ENCODE measurements at places on chromosomes 11 and 22.
A peak's percentile ranks its signal among the peaks of the same experiment; 100 is the strongest.

DNA sequence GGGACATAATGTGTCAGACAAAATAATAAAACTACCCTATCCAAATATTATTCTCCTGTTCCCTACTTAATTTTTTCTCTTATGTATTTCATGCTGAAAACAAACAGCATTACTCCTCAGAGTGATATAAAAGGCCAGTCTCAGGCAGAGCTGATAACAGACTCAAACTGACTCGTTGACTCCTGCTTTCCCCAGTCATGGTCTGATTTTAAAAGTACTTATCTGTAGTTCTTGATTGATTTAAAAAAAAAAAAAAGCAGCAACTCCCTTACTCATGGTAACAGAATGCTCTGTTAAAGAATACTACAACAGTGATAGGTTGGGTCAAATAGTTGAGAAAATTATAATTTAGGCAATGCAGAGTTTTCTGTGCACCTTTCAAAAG lies 90.3 kb upstream of the BARX2 start:
- DNase-seq = peak; percentile 61

DNA sequence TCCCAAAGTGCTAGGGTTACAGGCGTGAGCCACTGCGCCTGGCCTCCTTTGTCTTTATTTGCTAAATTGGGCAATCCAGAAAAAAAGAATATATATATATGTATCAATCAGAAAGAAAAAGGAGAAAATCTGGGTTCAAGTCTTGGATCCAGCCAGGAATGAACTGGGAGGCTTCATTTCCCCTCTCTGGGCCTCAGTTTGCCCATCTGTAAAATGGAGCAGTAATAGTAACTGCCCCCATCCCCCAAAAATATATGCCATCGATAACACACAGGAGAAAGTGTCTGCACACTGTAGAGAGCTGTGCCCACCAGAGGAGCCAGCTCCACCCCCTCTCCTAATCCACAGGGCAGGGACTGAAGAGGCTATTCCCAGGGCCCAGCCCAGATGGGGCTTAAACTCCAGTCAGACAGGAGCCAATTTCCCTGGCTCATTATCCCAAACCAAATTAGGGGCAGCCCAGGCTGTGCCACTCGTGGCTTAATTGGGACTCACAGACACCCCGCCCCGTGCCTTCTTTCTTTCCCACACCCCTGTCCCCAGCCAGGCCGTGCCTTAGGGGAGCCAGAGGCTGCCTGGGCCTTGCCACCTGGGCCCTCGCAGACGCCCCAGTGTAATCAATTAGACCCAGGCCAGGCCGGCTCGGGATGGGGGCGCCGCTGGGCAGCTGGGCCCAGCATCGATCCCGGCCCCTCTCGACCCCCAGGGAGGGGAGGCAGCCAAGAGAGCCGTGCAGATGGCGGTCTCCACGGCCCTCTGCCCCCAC lies 171.5 kb downstream of the MN1 start:
- no peak for DNase-seq

GRCh38 chr11:2700415-2701211 lies 819 bp upstream of the KCNQ1OT1 start:
- DNase-seq = peak; percentile 82

- no peak for DNase-seq
These were observed 12.0 kb upstream of the PVALB start for GRCh38 chr22:36828815-36829214.

GRCh38 chr11:9112075-9112474 lies 20.7 kb upstream of the SCUBE2 start:
- DNase-seq = no peak

- peak; percentile 68 for DNase-seq
These were observed 548.5 kb downstream of the BUD13 start for GRCh38 chr11:116224154-116224888.

DNA sequence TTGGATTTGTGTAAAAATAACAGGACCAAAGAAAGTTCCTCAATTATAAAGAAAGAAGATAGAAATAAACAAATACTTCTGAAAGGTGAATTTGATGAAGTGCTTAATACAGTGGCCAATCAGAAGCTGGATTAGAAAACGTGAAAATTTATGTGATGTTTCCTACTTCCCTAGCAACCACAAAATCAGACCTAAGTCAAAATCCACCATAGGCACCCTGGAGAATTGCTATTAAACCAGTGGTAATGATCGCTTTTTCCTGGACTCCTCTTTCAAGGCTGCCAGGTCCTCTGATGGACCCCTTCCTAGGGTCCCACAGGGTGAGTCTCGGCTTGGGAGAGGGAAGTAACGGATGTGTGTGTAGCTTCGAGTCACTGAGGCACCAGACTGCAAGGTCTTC lies 9.6 kb downstream of the WT1 start:
- no peak for DNase-seq

DNA sequence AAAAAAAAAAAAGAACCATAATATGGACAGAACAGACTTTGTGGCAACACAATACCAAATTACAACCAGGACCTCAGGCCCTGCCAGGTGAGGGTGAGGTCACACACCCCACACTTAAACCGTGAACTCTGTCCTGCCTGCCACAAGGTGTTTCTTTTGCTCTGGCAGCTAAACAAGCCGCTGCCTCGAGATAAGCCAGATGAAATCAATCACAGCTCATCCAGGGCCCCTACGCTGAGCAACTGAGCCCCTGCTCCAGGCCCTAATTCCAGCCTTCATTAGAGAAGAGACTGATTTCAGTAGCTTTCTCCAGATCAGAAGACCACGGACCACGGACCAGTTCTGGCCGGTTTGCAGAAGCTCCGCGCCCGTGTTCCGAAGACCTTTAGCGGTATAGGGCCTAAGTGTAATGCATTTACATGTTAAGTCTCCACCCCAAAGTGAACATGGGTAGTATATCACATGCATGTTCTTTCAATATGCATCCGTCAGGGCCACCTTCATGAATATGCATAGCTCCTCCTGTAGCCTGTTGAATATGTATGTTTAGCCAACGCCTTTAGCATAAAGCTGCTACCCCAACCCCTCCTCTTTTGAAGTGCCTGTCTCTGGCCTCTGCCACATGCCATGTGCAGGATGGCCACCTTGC lies 14.8 kb upstream of the RAC2 start:
- no peak for DNase-seq

- no peak for DNase-seq
These were observed 17.1 kb upstream of the MOB2 start for GRCh38 chr11:1503708-1504104.

GRCh38 chr11:114483929-114484328 lies 44.7 kb downstream of the REXO2 start:
- DNase-seq = no peak

GRCh38 chr11:11738370-11738769 lies 103.4 kb upstream of the USP47 start:
- DNase-seq = no peak

- peak; percentile 67 for DNase-seq
These were observed 9.7 kb downstream of the SRSF8 start for GRCh38 chr11:95076416-95076815.

DNA sequence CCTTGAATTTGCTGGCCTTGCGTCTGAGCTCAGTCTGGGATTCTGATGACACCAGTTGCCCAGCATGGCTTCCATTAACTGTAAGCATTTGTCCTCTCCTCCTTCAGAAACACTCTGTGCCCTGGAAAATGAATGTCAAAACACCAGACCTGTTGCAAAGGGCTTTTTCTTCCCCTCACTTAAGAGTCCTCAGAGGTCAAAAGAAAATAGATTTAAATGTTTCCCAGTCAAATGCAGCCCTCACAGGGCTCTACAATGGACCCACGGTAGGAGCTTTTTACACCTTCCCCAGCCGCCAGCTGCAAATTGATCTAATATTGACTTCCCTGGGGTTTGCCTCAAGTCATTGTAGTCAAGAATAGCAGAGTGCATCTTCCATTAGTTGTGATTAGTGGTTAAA lies 332.2 kb downstream of the INSC start:
- no peak for DNase-seq

DNA sequence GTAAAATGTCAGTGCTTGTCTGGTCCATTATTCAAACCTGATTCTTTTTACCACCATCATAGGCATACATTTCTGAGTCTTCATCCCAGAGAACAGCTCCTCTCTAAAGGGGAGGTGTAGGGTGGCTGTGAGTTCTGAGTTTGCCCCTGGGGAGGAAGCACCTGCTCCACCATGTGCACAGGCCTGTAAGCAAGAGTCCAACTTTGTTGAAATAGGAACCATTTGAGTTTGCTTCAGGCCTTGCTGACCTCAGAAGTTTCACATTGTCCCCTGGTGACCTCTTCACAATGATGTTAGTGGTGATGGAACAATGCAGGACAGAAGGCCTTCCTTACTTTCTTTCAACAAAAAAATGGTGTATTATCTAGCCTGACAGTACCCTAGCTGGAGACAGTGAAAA lies 54.6 kb upstream of the TOP3B start:
- no peak for DNase-seq

GRCh38 chr11:35050541-35050995 lies 88.4 kb upstream of the CD44 start:
- DNase-seq = no peak

DNA sequence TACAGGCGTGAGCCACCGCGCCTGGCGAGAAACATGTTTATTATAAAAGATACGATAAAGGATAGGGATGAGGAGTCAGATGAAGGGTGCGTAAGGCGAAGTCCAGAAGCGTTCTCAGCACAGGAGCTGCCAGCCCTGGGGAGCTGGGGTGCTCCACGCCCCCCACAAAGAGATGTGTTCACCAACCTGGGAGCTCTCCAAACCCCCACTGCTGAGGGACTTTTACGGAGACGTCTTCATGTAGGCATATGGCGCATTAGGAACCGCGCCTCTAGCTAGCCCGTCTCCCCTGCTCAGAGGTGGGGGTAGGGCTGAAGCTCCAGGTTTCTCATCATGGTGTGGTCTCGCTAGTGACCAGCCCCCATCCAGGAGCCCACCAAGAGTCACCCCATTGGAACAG lies 8.4 kb upstream of the ZBED4 start:
- no peak for DNase-seq

- DNase-seq = peak; percentile 39
These were observed 7.5 kb upstream of the WEE1 start for GRCh38 chr11:9565822-9566560.

GRCh38 chr11:13338427-13339069 lies 61.0 kb downstream of the BMAL1 start:
- DNase-seq = no peak

GRCh38 chr11:24391167-24391566 lies 105.7 kb upstream of the LUZP2 start:
- DNase-seq = no peak

DNA sequence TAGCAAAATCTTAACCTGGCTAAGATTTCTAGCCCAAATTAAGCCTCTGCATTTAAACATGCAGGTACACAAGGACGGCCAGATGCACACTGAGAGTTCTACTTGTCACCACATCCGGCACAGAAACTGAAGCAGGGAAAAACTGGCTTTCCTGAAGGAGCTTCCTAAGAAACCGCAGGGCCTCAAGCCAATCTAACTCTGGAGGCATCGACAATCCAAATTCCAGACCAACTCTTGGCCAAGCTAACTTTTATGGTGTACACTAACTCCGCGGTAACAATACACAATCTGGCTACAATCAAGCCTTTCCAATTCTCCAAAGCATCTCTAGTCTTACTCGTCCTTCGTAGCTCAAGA lies 1.2 kb downstream of the MSANTD2 start:
- DNase-seq = peak; percentile 65

- no peak for DNase-seq
These were observed 145.9 kb upstream of the PITPNB start for GRCh38 chr22:28064920-28065319.

Data from stomach (tissue), 19 donors.